Spleen (tissue), 13 donors: ENCODE measurements at places on chromosomes 5 and 9. TPM values are rescaled to one million over a fixed set of nuclear protein-coding genes. Genes with fewer than 3 reads are reported as not detected.

Gene LOX
- polyA plus RNA-seq: 2.1 TPM

Gene CATSPER3
- 0.35 TPM for polyA plus RNA-seq

Gene SRA1
- 42.1 TPM for polyA plus RNA-seq

Gene CNTNAP3B
- polyA plus RNA-seq: 1.6 TPM

Gene IFNA13
- polyA plus RNA-seq: 0.17 TPM

Gene TMEM252
- polyA plus RNA-seq: not detected

Gene OLFM1
- polyA plus RNA-seq: 16.8 TPM

Gene RAB3C
- 0.24 TPM for polyA plus RNA-seq

Gene CCDC152
- polyA plus RNA-seq: 3.0 TPM

Gene HACD4
- 1.6 TPM for polyA plus RNA-seq

Gene GHR
- polyA plus RNA-seq: 0.42 TPM

Gene CDK5RAP2
- polyA plus RNA-seq: 32.2 TPM

Gene DCANP1
- polyA plus RNA-seq: 0.96 TPM

Gene PRDM9
- polyA plus RNA-seq: not detected

Gene CDH9
- polyA plus RNA-seq: not detected

Gene OR13C2
- polyA plus RNA-seq: not detected

Gene ZNF483
- 0.42 TPM for polyA plus RNA-seq

Gene PCDHGA9
- polyA plus RNA-seq: 0.11 TPM

Gene HTR1A
- not detected for polyA plus RNA-seq

Gene LCN15
- not detected for polyA plus RNA-seq

Gene ZNF462
- polyA plus RNA-seq: 0.36 TPM

Gene IRX4
- not detected for polyA plus RNA-seq

Gene NFIB
- polyA plus RNA-seq: 3.6 TPM

Gene ADAMTS13
- polyA plus RNA-seq: 3.4 TPM

Gene WDR5
- polyA plus RNA-seq: 15.4 TPM

Gene GABRA1
- polyA plus RNA-seq: not detected

Gene LPAR1
- polyA plus RNA-seq: 14.4 TPM

Gene IL7R
- polyA plus RNA-seq: 21.8 TPM

Gene NXNL2
- 0.22 TPM for polyA plus RNA-seq

Gene CEP72
- 4.5 TPM for polyA plus RNA-seq

Gene CYLC2
- polyA plus RNA-seq: not detected

Gene STXBP1
- 6.0 TPM for polyA plus RNA-seq

Gene LURAP1L
- 5.6 TPM for polyA plus RNA-seq

Gene CSNK1A1
- polyA plus RNA-seq: 31.9 TPM

Gene PTGES
- 6.1 TPM for polyA plus RNA-seq

Gene TAS2R1
- polyA plus RNA-seq: not detected

Gene PCDH12
- 3.4 TPM for polyA plus RNA-seq

Gene OR2S2
- polyA plus RNA-seq: not detected

Gene FBN2
- polyA plus RNA-seq: 0.24 TPM

Gene ORM1
- polyA plus RNA-seq: 1.7 TPM

Gene SMARCA2
- polyA plus RNA-seq: 49.3 TPM

Gene CDC25C
- 0.37 TPM for polyA plus RNA-seq

Gene CKMT2
- polyA plus RNA-seq: 1.6 TPM

Gene LYRM7
- 3.2 TPM for polyA plus RNA-seq

Gene GABBR2
- 0.03 TPM for polyA plus RNA-seq

Gene OBP2B
- polyA plus RNA-seq: not detected

Gene CNTFR
- 2.8 TPM for polyA plus RNA-seq

Gene ECM2
- polyA plus RNA-seq: 0.45 TPM

Gene ACOT12
- polyA plus RNA-seq: not detected

Gene LMAN2
- polyA plus RNA-seq: 72.5 TPM

Gene SREK1
- polyA plus RNA-seq: 19.2 TPM
